ENCODE measurements at places on chromosomes 7 and 10. TPM values are rescaled to one million over a fixed set of nuclear protein-coding genes. Genes with fewer than 3 reads are reported as not detected.
A peak's percentile ranks its signal among the peaks of the same experiment; 100 is the strongest.

- DNase-seq, result no peak
Measured at GRCh38 chr10:29849886-29850285, 209.5 kb downstream of the JCAD start.

DNA sequence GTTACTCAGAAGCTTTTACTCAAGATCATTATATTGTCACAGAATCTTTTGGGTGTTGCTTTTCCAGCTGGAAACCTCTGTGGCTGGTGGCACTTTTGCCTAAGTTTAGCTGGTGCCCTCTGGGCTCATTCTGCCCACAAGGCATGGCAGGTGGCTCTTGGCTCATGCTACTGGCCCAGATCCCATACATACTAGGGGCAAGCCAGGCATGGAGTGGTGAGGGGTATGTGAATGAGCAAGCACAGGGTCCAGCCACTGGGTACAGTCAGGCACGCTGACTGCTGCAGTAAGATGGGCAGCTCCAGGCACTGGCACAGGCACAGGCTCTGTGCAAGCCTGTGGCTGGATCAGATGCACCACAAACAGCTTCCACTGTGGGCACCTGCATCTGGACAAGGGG, 375.0 kb upstream of the SEMA3C start:
- no peak for DNase-seq

GPRIN2 gene
- total RNA-seq, result 0.53 TPM

DNA sequence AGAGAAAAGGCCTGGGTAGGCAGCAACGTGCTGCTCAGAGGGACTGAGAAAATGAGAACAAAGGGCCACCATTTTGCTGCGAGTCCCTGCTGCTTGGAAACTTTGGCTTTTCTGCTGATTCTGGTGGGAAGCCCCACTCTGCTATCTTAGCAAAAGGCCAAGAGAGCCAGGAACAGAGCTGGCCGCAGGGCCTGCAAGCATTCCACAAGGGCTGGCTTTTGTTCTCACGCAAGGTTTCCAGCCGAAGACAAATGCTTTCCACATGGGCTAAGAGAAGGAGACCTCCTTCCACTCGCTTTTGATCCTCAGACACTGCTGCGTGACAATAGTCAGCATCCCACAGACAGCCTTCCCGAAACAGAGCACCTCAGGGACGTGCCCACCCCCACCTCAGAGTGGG, 163.1 kb downstream of the ARHGAP12 start:
- no peak for DNase-seq

DNA sequence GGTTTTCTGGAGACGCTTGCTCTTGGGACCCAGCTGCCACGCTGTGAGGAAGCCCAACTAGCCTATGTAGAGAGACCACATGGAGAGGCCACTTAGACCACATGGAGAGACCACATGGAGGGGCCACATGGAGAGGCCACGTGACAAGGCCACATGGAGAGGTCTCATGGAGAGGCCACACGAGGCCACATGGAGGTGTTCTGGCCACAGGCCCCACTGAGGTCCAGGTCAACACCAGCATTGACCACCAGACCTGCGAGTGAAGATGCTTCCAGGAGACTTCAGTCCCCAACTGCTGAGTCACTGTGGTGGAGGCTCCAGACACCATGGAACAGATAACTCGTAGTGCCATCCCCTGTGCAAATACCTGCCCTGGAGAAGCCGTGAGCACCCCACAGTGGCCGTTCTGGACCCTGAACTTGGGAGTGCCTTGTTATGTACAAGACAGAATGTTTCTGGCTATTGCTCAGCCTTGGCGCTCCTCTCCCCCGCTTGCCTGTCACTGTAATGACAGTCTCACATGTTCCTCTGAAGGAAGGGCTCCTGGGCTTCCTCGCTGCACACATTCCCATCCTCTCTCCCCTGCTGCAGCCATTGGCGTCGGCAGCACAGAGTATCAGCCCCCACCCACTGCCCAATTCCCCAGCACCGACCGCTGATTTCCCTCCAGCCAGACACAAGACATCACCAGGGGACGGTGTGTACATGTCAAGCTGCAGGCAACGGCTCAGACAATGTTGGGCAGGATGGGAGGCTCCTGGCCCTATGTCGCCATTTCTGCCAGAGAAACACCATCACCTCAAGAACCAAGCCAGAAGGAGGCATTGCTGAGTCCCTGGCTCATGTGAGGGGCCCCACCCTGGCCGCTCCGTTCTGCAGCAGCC, 49.0 kb upstream of the TNRC18 start:
- no peak for DNase-seq

DNA sequence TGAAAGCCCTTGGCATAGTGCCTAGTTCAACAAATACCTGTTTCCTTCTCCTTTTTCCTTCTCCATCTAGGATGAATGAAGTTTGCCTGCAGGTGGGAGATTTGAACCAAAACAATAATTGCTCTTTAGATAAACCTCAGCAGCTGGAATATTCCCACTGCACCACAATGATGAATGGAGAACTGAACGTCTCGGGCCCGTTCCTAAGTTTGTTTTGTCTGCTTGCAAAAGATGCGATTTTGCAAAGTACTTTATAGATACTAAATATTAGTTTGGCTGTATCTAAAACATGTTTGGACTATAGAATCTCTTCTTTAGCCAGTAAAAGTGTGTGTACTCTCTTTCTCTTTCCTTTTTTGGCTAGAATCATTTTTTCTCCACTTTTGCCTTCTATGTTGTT, 75.8 kb upstream of the BMPER start:
- DNase-seq, result no peak

DNA sequence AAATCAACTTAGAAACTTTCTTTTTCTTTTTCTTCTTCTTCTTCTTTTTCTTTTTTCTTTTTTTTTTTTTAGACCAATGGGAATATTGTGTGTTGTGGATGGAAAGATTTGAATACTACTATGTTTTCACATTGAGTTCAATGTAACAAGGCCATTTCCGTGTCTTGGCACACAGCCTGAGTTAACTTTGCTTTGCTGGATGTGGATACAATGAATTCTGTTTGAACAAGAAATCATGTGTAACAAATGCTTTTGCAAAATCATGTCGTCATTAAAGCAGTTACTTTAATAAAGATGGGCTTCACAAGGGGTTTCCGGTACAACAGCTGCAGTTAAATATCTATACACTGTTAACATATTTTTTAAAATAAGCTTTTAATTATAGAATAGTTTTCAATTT, 13.5 kb upstream of the ENTPD1 start:
- DNase-seq, result peak; percentile 31

- DNase-seq, result no peak
Measured at GRCh38 chr10:29611781-29612381, 22.9 kb downstream of the SVIL start.

DNA sequence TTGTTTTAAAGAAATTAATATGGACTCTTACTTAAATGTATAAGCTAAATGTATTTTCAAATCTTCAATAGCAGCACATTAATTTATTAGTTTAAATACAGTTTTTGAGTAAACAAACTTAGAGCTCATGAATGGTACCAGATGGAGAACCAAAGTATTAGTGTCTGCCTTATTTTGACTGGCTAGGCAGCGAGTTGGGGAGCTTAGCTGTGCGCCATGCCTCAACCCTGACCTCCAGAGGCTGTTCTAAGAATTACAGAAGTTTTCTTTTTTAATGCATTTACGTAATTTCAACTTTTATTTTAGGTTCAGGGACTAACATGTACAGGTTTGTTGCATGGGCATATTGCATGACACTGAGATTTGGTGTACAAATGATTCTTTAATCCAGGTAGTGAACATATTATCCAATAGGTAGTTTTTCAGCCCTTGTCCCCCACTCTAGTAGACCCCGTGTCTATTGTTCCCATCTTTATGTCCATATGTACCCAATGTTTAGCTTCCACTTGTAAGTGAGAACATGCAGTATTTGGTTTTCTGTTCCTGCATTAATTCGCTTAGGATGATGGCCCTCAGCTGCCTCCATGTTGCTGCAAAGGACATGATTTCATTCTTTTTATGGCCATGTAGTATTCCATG, 166.8 kb downstream of the IQUB start:
- peak; percentile 45 for DNase-seq

- DNase-seq, result no peak
Measured at GRCh38 chr7:137454767-137455166, 111.2 kb upstream of the PTN start.

GRCh38 chr7:93014410-93014809, 103.4 kb downstream of the SAMD9 start:
- DNase-seq, result peak; percentile 67

DNA sequence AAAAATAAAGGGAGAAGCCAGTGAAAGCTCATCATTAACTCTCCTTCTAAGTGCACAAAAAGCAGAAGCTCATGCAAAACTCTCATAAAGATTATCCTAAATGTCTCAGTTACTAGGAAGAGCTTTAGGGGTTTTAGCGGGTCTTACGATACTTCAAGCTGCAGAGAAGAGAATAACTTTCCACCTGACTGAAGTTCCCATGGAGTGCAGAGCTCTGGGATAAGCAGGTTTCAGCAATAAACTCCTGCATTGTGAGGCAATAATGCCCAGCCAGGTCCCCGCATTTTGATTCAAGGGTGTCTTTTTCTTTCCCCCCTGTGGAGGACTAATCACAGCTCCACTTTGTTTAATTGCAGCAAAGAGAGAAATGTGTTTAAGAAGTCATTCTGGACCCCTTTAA, 241.9 kb upstream of the SP8 start:
- DNase-seq, result no peak

DNA sequence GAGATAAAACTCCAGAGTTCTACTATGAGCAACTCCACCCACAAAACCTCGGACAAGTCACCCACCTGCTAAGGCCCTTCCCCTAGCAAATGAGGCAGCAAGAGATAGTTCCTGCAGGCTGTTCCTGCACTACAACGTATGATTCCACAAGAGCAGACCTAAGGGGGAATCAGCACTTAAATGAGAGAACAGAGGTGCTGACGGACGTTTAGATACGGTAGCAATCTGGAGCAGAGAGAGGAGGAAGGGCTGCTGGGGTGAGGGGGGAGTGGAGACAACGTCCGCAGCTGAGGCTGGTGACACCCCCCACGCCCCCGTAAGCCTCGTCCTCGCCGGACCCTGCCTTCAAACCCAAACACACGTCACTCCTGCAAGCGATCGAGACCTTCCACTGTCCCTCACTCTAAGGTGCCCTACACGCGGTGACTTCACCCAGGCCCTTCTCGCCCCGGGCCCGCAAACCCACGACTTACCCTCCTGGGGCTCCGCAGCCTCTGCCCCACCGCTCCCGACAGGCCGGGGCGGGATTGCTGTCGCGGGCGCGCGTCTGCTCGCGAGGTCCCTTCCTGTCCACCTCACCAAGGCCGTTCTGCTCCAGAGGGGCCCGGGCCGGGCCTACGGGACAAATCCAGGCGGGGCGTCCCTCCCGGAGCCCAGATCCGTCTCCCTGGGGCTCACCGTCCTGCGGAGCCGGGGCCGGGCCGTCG, 635 bp downstream of the ZNF12 start:
- DNase-seq, result peak; percentile 26

CCDC146 gene
- 2.1 TPM for total RNA-seq

DNA sequence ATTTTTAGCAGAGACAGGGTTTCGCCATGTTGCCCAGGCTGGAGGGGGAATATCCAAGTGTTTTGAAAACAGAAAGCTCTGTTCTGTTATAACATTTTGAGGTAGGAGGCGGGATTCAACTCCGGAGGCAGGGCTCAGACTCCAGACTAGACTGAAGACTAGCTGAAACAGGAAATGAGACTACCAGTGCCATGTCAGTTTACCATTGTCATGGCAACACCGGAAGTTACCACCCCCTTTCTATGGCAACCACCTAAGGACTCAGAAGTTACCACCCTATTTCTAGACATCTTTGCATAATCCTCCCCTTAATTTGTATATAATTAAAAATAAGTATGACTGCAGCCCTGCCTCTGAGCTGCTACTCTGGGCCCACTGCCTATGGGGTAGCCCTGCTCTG, 1069.1 kb upstream of the AUTS2 start:
- no peak for DNase-seq

PAX4 gene
- not detected for total RNA-seq

DNA sequence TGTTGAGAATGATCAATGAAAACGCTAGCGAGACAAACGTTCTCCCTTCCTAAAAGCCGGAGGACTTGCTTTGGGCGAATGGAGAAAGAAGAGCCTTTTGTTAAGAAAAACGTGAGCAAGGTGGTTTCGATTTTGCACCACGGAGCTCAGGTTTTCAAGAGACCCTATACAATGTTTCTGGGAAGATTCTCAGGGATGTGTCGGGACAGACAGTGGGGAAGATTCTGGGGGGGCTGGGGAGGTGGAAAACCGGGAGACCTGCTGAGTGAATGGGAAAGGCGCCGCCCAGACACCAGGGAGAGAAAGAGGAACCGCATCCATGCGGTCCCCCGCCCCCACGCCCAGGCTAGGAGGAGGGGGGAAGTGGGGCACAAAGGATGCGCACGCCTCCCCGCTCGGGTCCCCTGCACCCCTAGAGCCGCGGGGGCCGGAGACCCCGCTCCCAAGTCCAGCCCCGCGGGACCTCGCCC, 745 bp downstream of the YWHAG start:
- DNase-seq, result no peak

- no peak for DNase-seq
Measured at GRCh38 chr7:45074528-45075354, 14.0 kb downstream of the NACAD start.

- no peak for DNase-seq
Measured at GRCh38 chr10:85026878-85027467, 698.6 kb downstream of the CCSER2 start.

PLXDC2 gene
- 1.3 TPM for total RNA-seq

- no peak for DNase-seq
Measured at GRCh38 chr10:71968553-71969474, 4.6 kb downstream of the CHST3 start.

- peak; percentile 73 for DNase-seq
Measured at GRCh38 chr7:101608772-101609713, 20.1 kb downstream of the MYL10 start.

STAMBPL1 gene
- total RNA-seq, result 2.6 TPM

RELN gene
- total RNA-seq, result not detected

GRCh38 chr10:26454891-26455290, 16.8 kb downstream of the APBB1IP start:
- DNase-seq, result no peak

KEL gene
- total RNA-seq, result not detected

GRCh38 chr7:44534501-44534900, 6.6 kb downstream of the NPC1L1 start:
- peak; percentile 12 for DNase-seq

DNA sequence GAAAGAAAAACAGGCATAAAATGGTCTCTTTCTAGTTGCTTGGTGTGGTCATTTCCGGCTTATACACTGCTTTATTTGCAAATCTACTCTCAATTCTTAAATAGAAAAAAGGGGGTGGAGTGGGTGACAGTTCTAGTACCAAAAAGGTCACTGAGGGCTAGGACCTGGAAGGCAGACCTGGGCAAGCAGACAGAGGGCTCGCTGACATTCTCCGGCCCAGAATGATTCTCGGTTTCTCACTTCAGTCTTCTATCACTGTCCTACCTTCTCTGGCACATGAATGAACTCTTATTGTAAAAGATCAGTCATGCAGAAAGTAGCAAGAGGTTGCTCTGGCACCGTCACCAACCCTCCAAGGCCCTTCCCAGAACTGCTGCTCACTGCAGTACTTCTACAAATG, 54.0 kb downstream of the MALSU1 start:
- no peak for DNase-seq

GRCh38 chr7:136114966-136115762, 138.0 kb upstream of the MTPN start:
- peak; percentile 23 for DNase-seq

GRCh38 chr10:44125879-44126278, 259.0 kb downstream of the CXCL12 start:
- no peak for DNase-seq

OR2A12 gene
- not detected for total RNA-seq

LIPF gene
- not detected for total RNA-seq

CALML3 gene
- total RNA-seq, result 1.0 TPM

TMEM196 gene
- total RNA-seq, result not detected
